ENCODE measurements at places on chromosomes 7 and 10.

DNA sequence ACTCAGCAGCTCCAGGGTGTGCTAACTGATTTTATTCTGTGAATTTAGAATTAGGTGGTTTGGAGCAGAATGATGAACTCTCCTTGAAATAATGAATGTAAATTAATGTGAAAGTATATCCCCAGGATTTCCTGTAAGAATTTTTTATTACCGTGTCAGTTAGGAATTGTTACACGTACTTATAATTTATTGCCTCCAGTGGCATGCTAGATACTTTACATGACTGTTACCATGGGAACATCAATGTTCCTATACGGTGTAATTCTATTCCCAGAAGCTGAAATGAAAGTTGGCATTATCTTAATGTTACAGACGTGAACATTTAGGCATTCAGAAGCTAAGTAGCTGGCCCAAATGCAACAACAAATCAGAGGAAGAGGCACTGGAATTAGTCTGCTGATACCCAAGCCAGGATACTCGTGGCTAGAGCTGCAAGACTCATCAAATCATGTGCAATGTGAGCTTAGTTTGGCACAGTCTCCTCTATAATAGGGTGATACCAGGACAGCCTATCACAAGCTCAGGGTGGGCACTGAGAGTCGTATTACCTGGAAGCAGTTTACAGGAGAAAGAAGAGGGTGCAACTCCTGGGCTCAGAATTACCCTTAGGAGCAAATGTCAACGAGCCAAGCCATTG, 30.0 kb upstream of the PRKAR2B start:
- DNase-seq: no peak

- no peak for DNase-seq
Measured at GRCh38 chr7:157016352-157017041, 6.0 kb upstream of the MNX1 start.

DNA sequence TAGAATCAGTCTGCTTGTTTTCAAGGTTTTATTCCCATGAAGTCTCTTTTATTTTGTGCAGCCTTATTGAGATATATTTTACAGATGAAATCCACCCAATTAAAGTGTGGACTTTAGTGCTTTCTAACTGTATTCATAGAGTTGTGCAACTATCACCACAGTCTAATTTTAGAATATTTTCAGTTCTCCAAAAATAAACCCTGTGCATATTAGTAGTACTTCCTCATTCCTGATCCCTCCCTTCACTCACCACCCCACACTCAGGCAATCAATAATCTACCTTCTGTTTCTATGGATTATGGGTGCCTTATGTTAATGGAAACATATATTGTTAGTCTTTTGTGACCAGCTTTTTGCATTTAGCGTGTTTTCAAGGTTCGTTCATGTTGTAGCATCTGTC, 185.7 kb upstream of the TMEM72 start:
- DNase-seq: peak; percentile 16

DNA sequence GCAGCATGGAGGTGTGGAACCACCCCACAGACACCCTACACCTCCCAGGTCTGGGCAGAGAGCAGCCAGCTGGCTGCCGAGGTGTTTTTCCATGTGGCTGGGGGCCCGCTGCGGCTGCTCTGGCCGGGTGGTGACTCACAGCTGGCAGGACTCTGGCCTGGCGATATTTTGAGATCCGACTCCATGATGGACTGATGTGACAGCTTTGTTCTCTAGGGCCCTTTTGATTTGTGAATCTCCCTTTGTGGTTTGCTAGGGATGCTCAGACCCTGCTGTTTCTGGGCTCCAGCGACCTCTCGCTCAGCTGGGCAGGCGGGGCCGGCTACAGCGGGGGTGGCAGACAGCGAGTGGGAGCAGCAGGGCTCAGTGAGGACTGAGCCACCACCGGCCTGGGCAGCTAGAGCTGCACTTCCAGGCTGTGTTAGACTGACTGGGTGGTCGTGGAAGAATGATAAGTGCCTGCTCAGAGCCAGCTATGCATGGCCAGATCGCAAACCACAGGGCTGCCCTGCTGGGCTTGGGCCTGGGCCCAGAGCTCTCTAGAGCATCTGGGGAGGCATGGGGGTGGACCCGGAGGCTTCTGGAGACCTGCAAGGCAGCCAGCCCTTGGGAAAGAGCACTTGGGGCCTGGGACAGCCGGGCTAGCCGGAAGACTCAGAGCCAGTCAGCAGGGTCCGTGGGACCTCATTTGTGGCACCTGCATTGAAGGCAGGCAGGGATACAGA, 46.2 kb upstream of the GDF10 start:
- DNase-seq: peak; percentile 41

DNA sequence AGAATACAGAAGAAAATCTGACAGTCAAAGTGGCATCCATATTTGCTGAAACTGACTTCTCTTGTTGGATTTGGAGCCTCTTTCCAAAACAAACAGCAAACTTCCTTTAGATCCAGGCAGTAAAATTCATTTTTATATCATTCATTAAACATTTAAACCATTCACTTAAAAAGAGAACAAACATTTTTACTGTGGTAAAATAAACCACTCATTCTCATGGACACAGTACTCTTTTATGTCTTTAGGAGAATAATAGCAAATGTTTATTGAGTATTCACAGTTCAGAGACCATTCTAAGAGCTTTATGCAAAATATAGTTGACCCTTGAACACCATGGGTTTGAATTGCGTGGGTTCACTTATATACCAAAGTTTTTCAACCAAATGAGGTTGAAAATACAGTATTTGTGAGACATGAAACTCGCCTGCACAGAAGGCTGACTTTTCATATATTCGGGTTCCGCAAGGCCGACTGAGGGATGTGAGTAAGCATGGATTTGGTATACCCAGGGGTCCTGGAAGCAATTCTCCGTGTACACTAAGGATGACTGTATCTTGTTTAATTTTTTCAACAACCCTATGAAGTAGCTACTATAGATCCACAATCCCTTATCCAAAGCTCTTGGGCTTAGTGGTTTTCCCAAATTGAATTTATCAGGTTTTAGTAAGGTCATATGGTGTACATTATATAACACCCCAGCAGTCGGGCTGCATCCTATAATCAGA, 49.1 kb downstream of the ATXN7L1 start:
- no peak for DNase-seq

- no peak for DNase-seq
Measured at GRCh38 chr10:132445516-132446194, 48.7 kb downstream of the PWWP2B start.

- DNase-seq: no peak
Measured at GRCh38 chr10:44952779-44953231, 6.8 kb upstream of the RASSF4 start.

GRCh38 chr10:95578619-95579018, 17.4 kb upstream of the SORBS1 start:
- no peak for DNase-seq

- DNase-seq: no peak
Measured at GRCh38 chr10:79405221-79405994, 40.0 kb downstream of the ZCCHC24 start.

DNA sequence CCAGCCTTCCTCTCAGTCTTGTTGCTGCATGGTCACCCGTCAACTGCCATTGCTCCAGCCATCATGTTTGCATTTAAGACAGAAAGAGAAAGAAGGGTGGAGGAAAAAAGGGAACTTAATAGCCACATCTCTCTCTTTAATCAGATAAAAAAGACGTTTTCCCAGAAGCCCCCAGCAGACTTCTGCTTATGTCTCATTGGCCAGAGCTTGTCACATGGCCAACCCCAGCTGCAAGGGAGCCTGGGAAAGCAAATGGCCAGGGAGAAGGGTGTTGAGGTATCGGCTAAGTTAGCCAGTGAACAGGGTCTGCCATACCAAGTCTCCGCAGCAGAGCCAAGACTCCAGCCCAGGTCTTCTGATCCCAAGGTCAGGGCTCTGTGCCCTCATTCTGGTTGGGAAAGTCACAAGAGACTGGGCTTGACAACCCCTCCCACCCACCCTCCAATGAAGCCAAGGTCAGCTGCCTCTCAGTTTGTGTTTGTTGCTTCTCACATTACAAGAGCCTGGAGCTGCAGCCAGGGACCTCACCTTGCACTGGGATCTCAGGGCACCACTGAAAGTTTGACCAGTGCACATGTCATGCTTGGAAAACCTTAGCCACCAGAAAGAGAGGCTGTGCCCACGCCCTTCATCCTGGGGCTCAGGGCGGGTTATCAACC, 80.3 kb upstream of the LYZL2 start:
- DNase-seq: no peak

DNA sequence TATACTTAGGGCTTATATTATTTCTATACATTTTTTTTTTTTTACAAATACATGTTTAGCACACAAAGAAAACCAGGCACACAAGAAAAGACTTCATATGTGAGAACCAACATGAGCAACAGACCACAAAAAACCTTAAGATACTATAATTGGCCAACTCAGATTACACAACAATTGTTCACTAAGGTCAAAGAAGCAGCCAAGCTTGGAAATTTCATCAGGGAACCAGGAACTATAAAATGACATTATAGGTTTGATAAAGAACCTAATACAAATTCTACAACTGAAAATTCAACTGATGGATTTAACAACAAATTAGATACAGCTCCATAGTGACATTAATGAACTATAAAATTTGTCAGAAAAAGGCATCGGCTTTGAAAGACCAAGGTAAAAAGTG, 4.4 kb upstream of the LUC7L2 start:
- DNase-seq: no peak

- DNase-seq: no peak
Measured at GRCh38 chr7:34838329-34838728, 180.3 kb downstream of the NPSR1 start.

- DNase-seq: no peak
Measured at GRCh38 chr7:119596651-119597050, 676.3 kb upstream of the KCND2 start.

- DNase-seq: no peak
Measured at GRCh38 chr10:113235508-113235907, 285.5 kb downstream of the TCF7L2 start.
